Activated T-helper 1 cell treated with Interleukin-2 at 50 U/mL for 16 hours (primary cell): ENCODE measurements at places on chromosomes 16 and 17.

- no peak for DNase-seq
Measured at GRCh38 chr17:75980188-75981018, 1.4 kb downstream of the TEN1 start.

- DNase-seq = no peak
Measured at GRCh38 chr16:87581857-87582215, 20.5 kb upstream of the JPH3 start.

DNA sequence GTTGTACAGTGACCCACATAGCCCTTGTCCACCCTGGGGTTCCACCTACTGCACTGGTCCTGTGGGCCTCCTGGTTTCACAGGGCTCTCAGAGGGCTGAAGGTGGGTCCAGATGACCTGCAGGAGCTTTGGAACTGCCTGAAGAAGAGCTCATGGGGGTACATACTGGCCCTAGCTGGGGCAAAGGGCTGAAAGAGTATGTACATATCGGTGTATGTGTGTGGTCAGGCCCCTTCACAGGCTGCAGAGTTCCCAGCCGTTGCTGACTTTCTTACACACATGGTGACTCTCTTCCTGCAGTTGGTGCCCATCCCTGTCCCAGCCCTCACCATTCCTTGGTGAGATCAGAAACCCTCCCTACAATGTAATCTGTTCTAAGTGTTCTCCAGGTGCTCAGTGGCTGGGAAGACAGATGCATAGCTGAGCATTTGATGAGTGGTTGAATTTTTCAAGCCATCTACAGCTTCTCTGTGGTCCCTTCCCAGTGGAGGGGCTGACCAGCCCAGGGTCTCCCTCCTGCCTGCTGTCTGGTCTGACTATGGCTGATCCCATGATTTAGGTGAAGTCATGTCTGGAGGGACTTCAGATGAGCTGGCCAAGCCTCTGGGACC, 2.4 kb upstream of the NFATC3 start:
- no peak for DNase-seq

- DNase-seq = no peak
Measured at GRCh38 chr17:66412857-66413558, 110.6 kb downstream of the PRKCA start.

GRCh38 chr17:19263641-19264051, 26.5 kb downstream of the EPN2 start:
- DNase-seq = no peak

- DNase-seq = no peak
Measured at GRCh38 chr17:75844530-75845057, 390 bp upstream of the UNC13D start.
